Activated CD4-positive, alpha-beta T cell treated with anti-CD3 and anti-CD28 coated beads, Interleukin-2, Interleukin-4, amounts not matched to agents 100 ng/mL and 50 ng/mL, durations not matched to agents 16 hours and 8 hours (primary cell): ENCODE measurements at places on chromosomes 4 and X.

DNA sequence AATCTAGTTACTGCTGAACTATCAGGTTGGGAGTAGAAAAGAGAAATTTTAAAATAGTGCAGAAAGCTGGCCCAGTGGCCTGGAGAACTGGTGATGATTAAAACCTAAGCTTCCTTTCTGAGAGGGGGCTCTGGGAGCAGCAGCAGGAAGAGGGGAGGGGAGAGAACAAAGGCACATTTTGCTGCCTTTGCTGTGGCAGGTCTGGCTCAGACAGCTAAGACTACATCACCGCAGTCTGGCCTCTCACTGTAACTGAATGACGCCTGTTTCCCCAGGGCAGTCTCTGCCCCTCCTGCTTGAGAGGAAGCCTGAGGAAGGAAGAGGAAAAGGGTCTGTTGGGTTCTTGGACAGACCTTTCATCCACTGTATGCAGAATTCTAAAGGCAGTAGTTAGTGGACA is 148.5 kb downstream of the FRAS1 start:
- DNase-seq, result no peak

DNA sequence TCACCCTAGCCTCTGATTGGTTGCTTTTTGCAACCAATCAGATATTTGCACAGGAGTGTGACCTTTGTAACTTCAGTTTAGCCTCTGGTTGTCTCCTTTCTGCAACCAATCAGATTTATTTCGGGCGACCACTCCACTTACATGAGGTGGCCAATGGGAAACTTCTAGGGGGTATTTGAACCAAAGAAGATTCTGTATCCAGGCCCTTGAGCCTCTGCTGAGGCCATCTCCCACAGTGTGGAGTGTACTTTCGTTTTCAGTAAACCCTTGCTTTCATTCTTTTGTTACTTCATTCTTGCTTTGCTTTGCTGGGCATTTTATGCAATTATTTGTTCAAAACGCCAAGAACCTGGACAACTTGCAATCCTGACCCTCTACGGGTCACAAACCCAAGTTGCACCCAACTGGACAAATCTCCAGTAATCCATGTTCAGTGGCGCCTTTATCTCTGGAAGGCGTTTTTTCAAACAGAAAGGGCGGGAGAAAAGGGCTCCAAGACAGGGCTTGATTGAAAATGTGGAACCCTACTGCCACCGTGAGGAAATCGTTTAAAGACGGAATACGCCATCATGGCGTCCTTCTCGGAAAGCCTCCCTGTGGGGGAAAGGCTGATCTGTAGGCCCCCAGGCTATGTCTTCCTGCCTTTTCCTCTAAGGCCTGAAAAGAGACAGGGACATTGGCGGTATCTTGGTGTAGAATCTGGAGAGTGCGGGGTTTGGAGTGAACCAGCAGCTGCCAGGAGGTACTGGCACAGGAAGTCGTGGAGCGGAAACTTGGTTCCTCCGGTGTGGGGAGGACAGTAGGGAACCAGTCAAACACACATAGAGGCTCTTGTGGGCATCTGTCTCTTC is 184.6 kb downstream of the OR13H1 start:
- peak; percentile 76 for DNase-seq

GRCh38 chrX:7746856-7747255 is 96.1 kb upstream of the VCX start:
- DNase-seq, result no peak

DNA sequence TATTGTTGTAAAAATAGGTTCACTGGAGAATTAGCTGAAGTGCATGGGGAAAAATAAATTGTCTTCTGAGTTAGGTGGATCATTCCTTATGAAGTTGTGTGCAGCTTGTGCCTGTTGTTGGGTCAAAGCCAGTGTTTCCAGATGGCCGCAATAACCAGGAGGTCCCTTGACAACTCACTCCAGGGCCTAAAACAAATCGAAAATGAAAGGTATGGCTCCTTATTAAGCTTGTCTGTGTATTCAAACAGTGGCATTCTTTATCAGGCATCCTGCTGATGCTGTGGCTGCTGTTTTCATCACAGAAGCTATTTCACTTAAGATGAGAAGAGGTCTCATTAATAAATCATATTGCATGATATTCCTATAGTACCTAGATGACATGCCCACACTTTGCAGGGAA is 80.2 kb downstream of the GRIA2 start:
- no peak for DNase-seq

GRCh38 chrX:96372313-96373046 is 312.2 kb upstream of the DIAPH2 start:
- DNase-seq, result peak; percentile 10

GRCh38 chr4:68326141-68326540 is 23.7 kb downstream of the YTHDC1 start:
- DNase-seq, result no peak
